ENCODE measurements at places on chromosomes 3 and 15.

DNA sequence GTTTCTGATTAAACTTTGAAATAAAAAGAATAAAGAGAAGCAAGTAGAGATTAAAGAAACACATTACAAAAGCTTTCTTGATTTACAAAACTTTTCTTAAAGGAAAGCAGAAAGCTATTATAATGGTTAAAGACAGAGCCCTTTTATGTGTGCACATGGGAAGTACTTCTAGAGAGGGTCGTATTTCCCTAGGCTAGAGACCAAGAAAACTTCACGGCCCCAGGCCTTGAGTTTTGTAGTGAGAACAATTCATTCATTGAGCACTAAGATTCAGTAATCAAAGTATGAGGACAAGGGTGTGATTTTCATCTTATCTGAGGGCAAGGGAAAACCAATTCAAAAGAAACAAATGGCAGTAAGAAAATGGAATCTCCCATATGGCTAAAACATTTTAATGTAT lies 854.1 kb downstream of the ROBO1 start:
- no peak for DNase-seq

GRCh38 chr3:107206945-107207344 lies 170.3 kb upstream of the CCDC54 start:
- DNase-seq: no peak

GRCh38 chr3:169269005-169269404 lies 394.5 kb downstream of the MECOM start:
- no peak for DNase-seq

GRCh38 chr3:165555785-165556184 lies 281.4 kb downstream of the BCHE start:
- no peak for DNase-seq

- peak; percentile 53 for DNase-seq
Measured at GRCh38 chr3:24678421-24678865, 183.8 kb upstream of the THRB start.

GRCh38 chr3:13563911-13564310 lies 15.0 kb downstream of the FBLN2 start:
- no peak for DNase-seq

GRCh38 chr3:129663930-129664646 lies 57.6 kb upstream of the PLXND1 start:
- DNase-seq: no peak

GRCh38 chr15:85354461-85354860 lies 25.9 kb upstream of the AKAP13 start:
- DNase-seq: no peak

DNA sequence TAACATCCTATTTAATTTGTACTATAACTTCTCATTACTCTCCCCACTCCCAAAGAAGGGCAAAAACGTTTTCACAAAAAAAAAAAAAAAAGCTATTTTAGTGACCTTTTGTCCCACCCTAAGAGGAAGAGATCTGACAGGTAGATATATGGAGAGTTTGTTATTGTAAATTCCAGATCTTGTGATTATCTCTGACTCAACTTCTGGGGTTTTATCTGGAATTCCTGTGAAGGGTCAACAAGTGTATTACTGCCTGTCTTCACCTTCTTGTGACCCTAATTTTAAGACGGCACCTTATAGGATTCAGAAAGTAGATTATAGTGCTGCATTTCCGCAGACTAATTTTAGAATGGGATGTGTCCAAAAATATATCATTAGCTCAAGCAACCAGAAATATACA lies 205.9 kb upstream of the CDIN1 start:
- DNase-seq: no peak

DNA sequence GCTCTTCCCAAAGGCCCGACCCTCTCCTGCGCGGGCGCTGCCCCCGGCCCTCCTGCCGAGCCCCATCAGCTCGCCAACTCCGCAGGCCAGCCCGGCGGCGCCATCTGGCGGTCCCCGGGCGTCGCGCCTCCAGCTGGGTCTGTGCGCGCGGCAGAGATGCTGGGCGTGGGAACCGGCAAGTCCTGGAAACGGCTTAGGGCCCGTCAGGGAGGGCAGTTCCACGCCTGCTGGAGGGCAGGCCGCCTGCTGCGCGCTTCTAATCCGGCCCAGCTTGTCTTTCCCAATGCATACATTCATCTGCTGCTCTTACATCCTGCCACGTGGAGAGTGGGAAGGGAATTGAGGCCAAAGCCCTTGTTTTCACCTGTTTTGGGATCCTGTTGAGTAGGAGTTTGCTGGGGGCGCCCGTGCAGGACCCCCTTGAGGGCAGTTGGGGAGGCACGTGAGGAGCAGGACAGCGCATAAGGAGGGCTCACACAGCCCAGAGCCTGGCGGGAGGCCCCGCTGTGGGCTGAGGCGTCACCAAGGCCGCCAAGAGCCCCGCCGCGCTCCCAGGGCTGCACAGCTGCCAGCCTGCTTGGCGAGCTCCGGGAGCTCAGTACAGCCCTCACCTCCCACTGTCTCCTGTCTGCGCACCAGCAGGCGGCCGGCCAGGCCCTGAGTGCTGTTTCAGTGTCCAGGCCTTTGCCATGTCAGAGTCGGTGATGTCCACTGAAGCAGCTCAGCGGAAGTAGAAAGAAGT lies 165.6 kb downstream of the NSMCE3 start:
- DNase-seq: peak; percentile 89

GRCh38 chr3:64363842-64364241 lies 138.6 kb upstream of the PRICKLE2 start:
- DNase-seq: no peak

DNA sequence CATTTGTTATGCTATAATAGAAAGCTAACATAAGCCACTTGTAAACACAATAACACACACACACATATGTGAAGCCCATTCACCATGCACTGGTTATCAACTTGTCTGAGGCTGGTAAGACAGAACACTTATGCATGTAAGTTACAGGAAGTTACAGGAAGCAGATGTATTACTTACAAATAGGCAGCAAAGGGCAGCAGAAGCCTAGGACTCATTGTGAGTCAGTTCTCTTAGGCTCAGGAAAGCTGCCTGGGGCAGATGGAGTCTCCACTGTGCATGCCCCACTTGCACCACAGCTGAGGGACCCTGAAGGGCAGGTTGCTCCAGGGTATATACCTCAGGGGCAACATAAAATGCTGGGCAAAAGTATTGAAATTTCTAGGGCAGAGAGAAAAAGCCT lies 748.8 kb upstream of the CCDC54 start:
- DNase-seq: no peak

DNA sequence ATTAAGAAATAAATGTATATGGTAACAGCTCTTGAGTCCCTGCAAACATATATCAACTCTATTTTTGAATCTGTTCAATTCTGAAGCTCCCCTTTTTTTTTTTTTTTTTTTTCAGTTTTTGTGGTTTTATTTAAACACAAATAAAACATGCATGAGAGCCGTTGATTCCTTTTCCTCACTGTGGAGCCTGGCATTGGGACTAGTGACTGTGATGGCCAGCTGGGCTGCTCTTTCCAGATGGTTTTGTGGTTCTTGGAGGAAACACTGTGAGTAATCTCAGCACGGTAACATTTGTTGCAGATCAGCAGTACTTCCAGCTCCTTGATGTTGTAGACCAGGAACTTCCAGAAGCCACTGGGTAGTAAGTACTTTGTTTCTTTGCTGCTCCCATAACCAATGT lies 15.9 kb downstream of the EMC7 start:
- DNase-seq: no peak

DNA sequence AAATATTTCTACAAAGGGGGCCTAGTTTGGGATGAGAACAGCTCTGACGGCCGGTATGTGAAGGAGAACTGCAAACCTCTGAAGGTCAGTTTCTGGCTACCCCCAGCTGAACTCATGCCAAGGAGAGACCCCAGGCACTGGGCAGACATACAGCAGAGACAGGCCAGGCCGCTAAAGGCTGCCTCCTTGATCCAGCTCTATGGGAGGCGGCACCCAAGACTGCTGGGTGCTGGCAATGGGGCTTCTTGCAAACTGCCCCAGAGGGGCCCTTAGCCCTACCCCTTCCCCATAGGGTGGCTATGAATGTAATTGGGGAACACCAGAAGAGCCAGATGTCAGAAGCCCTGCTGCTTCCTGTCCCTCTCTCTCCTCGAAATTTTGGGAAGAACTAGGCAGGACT lies 13.3 kb downstream of the CLK3 start:
- no peak for DNase-seq

DNA sequence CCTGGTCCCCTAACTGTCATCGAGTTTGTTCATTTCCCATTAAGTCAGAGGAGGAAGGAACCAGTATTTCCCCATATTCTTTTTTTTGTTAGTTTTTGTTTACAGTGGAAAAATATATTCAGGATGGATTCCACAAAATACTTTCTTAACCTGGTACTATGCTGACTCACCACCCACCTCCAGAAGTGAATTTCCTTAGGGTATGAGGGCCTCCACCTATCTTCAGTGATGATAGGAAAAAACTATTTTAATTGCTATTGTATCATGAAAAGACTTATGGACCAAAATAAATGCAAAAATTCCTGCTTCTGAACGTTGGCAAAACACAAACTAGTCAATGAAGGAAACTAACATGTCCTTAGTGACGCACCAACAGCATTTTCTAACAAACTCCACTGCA lies 64.2 kb upstream of the FOXP1 start:
- no peak for DNase-seq

DNA sequence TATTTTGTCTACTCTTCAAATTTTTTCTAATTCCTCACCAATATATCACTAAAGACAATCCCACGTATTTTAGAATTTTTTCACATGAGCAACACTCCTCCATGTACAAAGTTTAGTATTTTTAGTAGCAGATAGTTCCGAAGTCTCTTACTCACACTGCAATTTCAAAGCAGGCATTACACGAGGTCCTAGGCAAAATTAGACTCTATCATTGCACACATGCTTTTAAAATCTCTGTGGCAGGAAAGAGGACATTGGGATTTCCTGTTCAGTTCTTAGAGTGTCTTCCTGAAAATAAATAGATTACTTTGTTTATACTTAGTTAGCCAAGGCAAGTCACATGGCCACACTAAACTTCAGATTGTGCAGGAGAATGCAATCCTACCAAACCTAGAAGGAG lies 847.7 kb downstream of the ROBO2 start:
- DNase-seq: no peak

GRCh38 chr3:123815981-123816380 lies 68.2 kb downstream of the MYLK start:
- DNase-seq: no peak

GRCh38 chr3:127560051-127560787 lies 30.3 kb downstream of the TPRA1 start:
- no peak for DNase-seq

- DNase-seq: peak; percentile 67
Measured at GRCh38 chr3:16183601-16184270, 9.3 kb downstream of the GALNT15 start.

GRCh38 chr15:85792912-85793590 lies 1.7 kb downstream of the KLHL25 start:
- DNase-seq: no peak

DNA sequence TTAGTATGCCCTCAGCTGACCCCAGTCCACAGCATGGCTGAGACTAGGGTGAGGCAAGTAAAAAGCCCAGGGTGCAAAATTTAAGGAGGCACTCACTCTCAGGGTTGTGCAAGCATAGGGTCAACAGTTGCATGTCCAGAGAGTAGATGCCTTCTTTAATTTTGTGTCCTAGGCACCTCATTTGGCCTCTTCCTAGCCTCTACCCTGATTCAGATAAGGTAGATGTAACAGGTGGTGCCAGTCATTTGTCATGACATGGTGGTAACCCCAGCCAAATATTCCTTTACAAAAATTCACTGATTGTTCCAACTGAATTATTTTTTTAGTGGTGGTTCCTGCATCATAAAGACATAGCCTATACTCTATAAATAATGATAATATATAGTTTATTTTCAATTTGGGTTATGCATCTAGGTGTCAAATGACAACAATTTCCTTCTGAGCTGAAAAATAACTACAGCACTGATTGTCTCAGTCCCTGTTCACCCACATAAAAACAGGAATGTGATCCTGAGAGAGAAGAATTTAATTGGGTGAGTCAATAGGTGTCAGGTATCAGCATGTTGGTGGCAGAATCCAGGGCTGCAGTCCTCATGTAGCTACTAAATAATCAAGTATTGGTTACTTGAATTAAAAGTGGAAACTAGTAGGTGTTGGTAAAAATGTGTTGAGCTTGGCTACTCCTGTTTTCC lies 44.2 kb upstream of the TIPARP start:
- DNase-seq: no peak

- DNase-seq: no peak
Measured at GRCh38 chr3:128736601-128737000, 10.6 kb downstream of the RAB7A start.

- DNase-seq: no peak
Measured at GRCh38 chr3:136838641-136839555, 20.0 kb downstream of the SLC35G2 start.

- DNase-seq: no peak
Measured at GRCh38 chr3:111538681-111539083, 3.3 kb upstream of the CD96 start.

GRCh38 chr3:119819806-119820205 lies 37.9 kb downstream of the NR1I2 start:
- no peak for DNase-seq

DNA sequence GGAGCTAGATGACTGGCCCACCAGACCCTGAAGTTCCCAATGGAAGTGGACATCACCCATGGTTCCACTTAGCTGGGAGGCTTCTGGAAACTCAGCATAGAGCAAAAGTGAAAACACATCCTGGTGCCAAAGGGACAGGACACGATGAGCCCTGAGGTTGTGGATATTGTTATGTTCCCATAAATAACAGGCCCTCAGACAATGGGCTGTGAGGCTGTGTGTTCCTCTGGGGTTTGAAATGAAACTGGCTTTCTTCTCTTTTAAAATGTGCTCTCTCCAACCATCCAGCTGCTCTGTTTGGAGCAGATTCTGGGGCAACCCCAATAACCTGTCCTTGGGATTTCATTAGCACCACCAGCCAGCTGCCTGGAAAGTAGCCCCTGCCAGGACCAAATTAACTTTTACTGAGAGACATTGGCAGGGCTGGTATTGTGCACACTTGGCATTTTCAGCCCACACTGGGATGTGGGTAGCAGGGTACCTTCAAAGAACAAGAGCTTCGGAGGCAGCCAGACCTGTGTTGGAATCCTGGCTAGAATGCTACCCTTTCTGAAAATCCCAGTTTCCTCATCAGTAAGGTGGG lies 97.5 kb downstream of the DNAJB8 start:
- DNase-seq: no peak

- no peak for DNase-seq
Measured at GRCh38 chr3:188689101-188689574, 482.6 kb upstream of the TPRG1 start.

DNA sequence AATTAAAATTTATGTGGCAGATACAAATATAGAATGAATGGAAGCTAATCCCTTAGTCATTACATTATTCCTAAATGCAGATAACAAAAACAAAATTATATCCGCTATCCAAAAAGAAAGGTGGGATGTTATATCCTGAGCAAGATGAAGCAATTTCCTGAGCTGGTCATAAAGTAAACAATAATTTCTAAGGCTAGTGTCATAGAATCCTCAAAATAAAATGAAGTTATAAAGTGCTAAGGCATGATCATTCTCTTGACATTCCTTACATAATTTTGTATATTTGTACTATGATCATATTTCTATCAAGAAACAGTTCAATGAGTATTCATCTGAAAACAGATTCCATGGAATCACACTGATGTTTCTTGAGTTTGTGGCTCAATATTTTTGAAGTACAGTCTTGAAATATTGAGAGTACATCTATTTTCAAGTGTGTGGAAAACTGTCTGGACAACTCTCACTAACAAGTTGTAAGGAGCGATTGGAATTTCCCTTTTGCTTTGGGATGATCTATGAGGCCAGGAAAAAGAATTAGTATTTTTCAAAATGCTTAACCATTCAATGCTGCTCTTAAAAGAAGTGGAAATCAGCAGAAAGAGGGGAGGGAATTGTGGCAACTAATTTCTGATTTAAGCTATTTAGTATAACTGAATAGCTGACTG lies 92.4 kb downstream of the ABI3BP start:
- DNase-seq: no peak
